B cell (primary cell): ENCODE measurements at places on chromosomes 4 and X. TPM values are rescaled to one million over a fixed set of nuclear protein-coding genes. Genes with fewer than 3 reads are reported as not detected.

GRCh38 chr4:38548256-38548655 is 115.7 kb upstream of the KLF3 start:
- no peak for DNase-seq

GRCh38 chrX:2351999-2352995 is 148.5 kb downstream of the DHRSX start:
- no peak for DNase-seq

DNA sequence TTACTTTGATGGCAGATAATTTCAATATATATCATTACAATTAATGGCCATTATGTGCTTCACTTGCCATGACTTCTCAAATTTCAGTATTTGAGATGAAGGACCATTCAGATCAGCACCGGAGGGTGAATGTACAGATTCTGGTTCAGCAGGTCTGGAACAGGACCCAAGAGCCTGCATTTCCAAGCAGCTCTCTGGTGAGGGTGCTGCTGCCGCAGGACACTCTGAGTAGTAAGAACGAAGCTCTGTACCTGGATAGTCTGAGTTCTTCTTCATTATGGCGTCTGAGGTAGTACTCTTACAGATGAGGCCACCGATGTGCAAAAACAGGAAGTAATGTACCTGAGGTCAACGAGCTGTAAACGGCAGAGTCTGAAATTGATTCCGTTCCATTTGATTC is 228.2 kb downstream of the FBXW7 start:
- no peak for DNase-seq

DNA sequence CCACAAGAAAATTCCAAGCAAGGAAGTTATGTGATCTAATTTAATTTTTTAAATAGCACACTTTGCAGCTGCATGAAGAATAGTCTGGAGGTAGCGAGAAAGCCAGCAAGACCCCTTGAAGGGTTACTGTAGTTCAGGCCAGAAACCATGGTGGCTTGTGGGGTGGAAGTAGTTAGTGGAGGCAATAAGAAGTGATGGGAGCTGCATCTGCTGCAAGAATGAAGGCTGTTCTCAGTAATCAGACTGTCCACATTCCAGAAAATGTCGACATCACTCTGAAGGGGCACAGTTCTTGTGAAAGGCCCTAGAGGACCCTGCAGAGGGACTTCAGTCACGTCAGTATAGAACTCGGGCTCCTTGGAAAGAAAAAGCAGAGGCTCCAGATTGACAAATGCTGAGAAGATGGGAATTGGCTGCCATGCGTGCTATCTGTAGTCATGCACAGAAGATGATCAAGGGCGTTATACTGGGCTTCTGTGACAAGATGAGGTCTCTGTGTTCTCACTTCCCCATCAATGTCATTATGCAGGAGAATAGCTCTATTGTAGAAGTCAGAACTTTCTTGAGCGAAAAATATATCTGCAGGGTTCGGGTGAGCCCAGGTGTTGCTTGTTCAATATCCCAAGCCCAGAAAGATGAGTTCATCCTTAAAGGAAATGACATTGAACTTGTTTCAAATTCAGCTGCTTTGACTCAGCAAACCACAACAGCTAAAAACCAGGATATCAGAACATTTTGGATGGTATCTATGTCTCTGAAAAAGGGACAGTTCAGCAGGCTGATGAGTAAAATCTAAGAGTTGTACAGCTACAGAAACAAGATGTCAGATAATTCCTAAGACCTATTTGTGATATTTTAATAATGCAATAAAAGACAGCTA is 254.2 kb downstream of the CBR4 start:
- DNase-seq = no peak

FATE1 gene
- total RNA-seq = not detected in 2 replicates

TCEAL2 gene
- total RNA-seq = not detected in 2 replicates

DNA sequence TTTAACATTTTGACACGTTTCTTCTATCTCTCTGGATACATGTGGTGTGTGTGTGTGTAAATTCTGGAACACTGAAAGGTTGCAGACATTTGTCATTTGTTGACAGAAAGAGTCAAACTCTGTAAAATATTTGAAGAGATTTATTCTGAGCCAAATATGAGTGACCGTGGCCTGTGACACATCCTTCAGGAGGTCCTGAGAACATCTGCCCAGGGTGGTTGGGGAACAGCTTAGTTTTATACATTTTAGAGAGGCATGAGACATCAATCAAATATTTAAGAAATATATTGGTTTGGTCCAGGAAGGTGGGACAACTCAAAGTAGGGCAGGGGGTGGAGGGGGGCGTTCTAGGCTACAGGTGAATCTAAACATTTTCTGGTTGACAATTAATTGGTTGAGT is 40.7 kb upstream of the CD40LG start:
- no peak for DNase-seq

DNA sequence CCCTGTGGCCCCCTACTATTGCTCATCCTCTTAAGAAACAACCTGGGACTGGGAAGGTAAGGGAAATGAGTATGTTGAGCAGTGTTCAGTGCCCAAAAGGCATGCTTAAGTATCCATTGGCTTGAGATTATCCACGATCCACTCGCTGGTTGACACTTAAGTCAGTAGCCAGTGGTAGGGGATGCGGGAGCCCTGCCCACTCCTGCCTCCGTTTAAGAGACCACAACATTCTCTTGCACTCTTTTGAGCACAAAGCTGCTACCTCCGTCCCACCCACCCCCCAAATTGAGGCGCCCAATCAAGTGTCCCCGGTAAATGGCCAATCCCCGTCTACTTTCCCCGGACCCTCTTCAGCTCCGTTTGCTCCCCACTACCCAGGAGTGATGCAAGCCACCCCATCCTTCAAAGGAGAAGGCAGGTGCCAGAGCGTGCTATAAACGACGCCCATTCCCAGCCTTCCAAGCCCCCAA is 25.0 kb downstream of the UTP14A start:
- no peak for DNase-seq

- DNase-seq = no peak
These were observed 479.8 kb downstream of the RAPGEF2 start for GRCh38 chr4:159582685-159583084.

CYTL1 gene
- not detected in 2 replicates for total RNA-seq

GRCh38 chr4:118087366-118087765 is 53.1 kb downstream of the NDST3 start:
- no peak for DNase-seq

DNA sequence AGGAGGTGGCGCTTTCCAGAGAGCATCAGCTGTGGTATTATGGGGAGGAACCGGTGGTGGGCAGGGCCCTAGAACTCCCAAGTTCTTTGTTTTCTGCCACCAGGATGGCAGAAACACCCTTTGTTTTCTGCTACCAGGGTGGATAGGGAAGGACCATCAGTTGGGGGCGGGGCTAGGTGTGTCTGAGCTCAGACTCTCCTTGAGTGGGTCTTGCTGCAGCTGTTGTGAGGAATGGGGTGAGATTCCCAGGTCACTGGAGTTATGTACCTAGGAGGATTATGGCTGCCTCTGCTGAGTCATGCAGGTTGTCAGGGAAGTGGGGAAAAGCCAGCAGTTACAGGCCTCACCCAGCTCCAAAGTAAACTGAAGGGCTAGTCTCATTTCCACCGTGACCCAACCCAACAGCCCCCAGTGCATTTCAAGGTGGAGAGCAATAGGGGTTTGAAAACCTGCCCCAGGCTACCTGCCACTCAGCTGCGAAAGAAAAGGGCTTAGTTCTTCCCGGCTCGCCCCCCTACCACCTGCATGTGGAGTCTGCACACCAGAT is 167.8 kb upstream of the FAM241A start:
- DNase-seq = no peak

- DNase-seq = no peak
These were observed 7.2 kb upstream of the C1QTNF7 start for GRCh38 chr4:15420642-15421041.

GRCh38 chr4:149785696-149786431 is 29.8 kb downstream of the IQCM start:
- no peak for DNase-seq

GRCh38 chr4:95167805-95168204 is 381.0 kb downstream of the UNC5C start:
- DNase-seq = no peak
